ENCODE measurements at places on chromosomes 16 and 17.

DNA sequence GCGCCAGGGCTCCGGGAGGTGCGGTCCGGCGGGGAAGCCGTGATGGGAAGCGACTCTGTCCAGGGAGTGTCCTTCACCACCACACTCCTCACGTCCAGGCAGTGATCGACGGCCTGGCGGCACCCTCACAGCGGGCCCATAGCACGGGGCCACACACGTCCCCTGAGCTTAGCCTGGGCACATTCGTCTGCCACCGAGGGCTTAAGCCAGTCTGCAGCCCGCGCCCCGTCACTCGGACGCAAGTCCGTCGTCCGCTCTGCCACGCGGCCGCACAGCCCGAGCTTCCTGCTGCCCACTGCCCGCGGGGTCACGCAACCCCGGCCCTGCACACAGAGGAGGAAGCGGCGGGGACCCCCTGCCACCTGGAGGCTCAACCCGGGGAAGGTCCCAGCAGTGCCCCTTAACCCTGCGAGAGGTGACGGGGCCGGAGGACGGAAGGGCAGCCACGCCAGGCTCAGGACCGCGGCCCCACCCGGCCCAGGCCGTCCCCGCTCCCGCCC, 3.0 kb upstream of the TBX2 start:
- no peak for DNase-seq

- no peak for DNase-seq
Measured at GRCh38 chr17:59427996-59428395, 96.5 kb downstream of the YPEL2 start.

DNA sequence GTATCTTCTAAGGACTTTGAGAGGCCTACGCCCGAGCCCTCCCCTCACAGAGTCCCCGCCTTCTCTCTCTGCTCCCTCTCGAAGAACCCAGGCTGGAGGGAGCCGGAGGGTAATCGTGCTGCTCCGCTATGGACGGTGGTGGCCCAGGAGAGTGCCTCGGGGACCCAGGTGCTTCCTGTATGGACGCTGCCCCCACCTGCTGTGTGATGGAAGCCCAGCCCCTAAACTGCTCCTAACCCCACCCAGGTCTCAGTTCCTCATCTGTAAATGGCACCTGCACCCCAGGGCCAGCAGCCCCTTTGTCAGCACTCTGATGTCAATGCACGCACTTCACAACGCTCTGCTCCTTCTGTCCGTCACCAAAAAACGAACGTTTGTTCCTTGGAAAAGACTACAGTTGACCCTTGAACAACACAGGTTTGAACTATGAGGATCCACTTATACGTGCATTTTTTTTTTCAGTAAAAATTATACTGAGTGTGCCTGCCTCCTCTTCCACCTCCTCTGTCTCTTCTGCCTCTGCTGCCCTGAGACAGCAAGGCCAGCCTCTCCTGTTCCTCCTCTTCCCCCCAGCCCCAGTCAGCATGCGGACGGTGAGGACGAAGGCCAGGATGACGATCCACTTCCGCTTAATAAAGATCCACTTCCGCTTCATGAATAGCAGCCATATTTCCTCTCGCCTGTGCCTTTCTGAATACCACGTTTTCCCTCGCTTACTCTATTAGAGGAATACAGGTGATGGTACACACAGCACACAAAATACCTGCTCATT, 118.3 kb downstream of the BANP start:
- no peak for DNase-seq

DNA sequence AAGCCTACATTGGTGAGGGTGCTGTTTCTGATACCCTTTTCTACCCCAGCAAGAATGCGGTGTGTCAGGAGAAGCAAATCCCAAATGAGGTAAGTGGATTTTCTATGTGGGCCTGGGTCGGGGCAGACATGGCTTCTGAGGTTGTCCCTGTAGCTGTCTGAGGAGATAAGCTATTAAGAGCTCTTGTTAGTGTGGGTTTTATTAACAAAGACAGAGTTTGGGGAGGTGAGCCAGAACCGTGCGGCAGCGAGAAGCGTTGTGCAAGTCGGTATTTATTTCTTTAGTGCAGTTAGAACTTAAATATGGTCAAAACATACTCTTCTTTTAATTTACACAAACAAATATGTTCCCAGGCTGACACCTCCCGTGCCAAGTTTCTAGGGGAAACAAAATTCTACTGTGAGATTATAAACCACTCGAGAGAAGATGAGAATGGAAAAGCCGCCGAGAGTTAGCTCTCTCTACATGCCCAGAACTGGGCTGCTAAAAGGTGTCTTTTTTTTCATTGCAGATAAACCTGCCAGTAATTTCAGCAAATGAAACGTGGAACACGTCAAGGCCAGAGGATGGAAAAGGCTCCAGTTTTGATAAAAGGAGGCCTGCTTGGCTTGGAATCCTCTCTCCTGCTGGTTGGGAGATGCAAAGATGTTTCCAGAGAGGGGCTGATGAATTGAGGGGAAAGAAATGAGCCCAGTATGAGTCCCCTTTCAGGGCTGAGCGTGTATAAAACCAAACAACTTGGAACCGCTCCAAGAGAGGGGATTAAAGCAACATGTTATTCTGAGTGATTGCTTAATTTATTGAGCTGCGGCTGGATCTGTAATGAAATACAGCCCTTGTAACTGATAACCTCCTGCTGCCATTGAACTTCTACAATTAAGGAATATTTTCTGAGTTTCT, 254.6 kb downstream of the MRTFB start:
- DNase-seq: peak; percentile 78

GRCh38 chr17:42676424-42677011, at the start of gene PLEKHH3:
TSS of gene PLEKHH3 (minus strand) at chr17:42676994. CDS start at chr17:42676563, 431 bp downstream.
- peak; percentile 40 for DNase-seq

DNA sequence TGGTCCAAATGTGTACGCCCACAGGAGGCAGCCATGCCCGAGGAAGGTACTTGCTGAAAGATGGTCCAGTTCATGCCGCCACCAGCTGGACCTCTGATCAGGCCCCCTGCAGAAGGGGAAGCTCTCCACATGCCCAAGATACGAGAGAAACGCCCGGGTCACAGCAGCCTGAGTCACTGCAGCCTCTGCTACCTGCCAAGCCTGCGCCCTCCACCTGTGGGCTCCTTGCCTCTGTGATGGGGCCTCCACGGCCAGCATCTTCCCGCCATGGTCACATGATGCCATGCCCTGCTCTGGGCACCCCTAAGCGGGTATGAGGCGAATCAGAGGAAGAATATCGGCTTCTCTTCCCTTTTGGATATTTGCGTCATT, 13.7 kb upstream of the KREMEN2 start:
- no peak for DNase-seq

GRCh38 chr17:45906237-45906636, 11.9 kb downstream of the MAPT start:
- DNase-seq: peak; percentile 83

- peak; percentile 94 for DNase-seq
Measured at GRCh38 chr17:8057691-8058114, 18.8 kb downstream of the ALOX15B start.

DNA sequence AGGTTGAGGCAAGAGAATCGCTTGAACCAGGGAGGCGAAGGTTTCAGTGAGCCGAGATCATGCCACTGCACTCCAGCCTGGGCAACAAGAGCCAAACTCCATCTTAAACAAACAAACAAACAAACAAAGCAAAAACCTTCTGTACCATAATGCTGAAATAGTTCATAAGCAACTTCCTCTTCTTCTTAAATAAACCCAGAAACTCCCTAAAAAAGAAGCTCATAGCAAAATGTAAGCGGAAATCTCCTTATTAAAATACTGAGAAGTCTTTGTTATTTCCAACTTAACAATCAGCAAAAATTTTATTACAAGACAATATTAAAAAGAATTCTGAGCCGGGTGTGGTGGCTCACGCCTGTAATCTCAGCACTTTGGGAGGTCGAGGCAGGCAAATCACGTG, 82.8 kb downstream of the FBXL20 start:
- no peak for DNase-seq

- DNase-seq: no peak
Measured at GRCh38 chr17:31321966-31322365, 544 bp upstream of the EVI2A start.

DNA sequence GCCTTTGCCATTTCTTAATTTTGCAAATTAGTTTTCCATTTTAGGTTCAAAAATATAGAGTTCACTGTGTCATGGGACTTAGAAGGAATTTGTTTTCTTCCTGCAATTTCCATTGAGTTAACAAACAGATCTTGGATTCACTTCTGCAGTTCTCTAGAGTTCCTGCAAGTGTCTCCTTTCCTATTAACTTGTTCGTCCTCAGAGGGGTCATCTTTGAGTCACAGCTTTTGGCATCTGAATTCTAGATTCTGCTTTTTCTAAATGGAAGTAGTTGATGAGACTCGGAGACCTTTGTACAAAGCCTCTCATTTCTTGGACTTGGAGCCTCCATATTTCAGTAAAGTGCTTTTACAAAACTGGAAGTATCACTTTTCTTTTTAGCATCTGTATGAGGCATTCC, 323.3 kb downstream of the BCAS3 start:
- DNase-seq: no peak

DNA sequence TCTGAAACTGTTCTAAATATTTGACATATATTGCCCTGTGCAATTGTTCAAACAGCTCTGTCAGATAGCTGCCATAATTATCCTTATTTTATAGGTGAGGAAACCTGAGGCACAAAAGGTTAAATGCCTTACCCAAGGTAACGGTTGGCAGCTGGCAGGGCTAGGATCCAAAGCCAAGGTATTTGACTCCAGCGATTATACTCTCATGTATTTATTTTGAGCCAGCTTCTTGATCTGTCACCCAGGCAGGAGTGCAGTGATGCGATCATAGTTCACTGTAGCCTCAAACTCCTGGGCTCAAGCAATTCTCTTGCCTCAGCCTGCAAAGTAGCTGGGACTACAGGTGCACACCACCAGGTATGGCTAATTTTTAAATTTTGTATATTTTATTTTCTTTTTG, 7.2 kb downstream of the ENO3 start:
- no peak for DNase-seq

- DNase-seq: no peak
Measured at GRCh38 chr17:32276171-32276601, 10.6 kb downstream of the RHBDL3 start.

GRCh38 chr17:14427900-14428647, 127.2 kb downstream of the HS3ST3B1 start:
- no peak for DNase-seq

DNA sequence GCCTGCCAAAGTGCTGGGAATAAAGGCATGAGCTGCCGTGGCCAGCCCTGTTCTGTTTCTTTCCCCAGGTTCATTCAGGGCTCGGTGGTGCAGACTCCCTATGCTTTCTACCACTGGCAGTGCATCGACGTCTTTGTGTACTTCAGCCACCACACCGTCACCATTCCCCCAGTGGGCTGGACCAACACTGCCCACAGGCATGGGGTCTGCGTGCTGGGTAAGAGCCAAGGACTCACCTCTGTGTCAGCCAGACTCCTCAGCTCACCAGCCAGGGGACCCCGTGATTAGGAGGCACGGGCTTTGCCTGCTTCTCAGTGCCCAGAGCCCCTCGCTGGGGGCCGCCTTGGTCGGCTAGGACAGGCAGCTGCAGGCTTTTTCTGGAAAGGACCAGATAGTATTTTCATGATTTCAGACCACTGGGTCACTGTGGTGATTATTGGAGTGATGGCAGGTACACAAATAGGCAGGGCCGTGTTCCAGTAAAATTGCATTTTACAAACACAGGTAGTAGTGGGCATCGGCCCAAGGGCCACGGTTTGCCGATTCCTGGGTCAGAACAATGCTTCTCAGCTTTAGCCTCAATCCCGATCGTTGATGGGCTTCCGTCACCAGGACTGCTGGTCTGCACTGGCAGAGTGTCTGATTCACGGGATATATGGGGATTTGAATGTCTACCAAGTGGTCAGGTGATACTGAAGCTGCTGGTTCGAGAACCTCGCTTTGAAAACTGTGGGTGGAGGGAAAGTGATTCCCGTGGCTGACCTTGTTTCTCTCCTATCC, 5.0 kb downstream of the ENGASE start:
- DNase-seq: no peak

DNA sequence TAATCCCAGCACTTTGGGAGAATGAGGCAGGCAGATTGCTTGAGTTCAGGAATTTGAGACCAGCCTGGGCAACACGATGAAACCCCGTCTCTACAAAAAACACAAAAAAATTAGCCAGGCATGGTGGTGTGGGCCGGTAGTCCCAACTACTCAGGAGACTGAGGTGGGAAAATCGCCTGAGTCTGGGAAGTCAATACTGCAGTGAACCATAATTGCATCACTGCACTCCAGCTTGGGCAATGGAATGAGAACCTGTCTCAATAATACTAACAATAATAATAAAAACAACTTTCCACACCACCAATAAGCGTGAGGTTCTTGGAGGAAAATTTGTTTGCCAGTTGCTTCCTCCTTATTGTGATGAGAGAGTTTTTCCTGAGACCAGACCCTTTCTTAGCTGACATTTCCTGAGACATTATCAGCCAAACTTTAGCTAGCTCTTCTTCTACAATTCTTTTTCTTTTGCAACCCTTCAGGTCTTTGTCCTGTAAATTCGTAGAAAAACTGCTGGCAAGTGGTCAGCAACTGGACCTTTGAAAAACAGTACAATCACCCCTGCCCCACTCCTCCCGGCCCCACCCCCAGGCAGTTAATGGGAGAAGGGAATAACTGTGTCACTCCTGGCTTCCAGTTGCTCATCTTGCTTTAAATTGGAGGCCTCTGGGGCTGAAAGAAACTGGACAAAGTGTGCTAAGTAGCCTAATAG, 3.5 kb upstream of the EZH1 start:
- no peak for DNase-seq

DNA sequence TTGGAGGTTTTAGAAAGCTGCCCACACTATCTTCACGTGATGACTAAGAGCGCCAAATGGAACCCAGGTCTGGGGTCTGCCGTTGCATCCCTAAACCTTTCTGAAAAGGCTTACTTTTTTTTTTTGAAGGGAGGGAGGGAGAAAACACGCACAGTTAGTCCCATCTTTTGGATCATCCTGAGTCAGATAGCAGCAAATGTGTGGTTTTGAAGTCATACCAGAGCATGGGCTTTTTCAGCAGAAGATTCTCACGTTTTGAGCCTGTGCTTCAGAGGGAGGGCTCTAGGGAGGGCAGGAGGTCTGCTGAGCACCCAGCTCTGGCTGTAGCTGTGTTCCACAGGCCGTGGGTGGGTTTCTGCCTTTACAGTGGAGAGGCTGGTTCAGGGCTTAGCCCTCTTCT, 194.7 kb downstream of the SNX29 start:
- no peak for DNase-seq

GRCh38 chr16:57256601-57257395, 11.7 kb downstream of the ARL2BP start:
- DNase-seq: no peak

- peak; percentile 17 for DNase-seq
Measured at GRCh38 chr16:6698548-6698947, 634.1 kb upstream of the RBFOX1 start.

- DNase-seq: no peak
Measured at GRCh38 chr16:7722761-7723160, 390.1 kb downstream of the RBFOX1 start.

DNA sequence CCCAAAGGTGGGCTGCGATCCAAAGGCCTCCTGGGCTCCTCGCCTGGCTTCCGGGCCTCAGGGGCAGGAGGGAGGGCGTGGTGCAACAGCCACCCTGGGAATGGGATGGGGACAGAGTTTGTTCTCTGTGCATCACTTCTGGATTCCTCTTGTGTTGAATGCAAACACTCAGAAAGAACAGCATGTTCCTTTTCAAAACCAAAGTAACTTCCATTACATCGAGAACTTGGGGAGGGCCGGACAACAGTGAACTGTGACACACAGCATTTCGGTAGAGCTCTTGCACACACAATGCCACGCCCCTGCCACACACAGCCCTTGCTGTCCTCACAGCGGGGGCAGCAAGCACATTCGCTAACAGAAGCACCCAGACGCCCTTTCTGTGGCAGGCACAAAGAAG, 36.1 kb upstream of the FASN start:
- DNase-seq: no peak
